CD4-positive, alpha-beta T cell treated with Interleukin-6 at 100 ng/mL for 8 hours (primary cell): ENCODE measurements at places on chromosomes 7 and 10.

DNA sequence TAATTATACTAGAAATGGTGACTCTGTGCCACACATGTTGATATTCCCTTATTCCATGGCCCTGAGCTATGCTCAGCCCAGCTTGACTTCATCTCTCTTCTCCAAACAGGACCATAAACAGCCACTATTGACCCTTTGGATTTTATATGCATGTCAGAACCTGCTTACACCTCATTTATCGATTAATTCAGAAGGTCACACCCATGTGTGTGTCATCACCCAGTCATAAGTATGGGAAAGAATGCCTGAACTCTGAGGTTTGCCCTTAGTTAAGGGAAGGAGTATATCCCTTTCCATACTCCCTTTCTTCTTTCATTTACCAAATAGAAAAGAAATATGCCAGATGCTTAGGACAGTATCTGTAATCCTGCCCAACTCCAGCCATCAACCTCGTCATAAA is 602.3 kb downstream of the SORCS3 start:
- no peak for DNase-seq

DNA sequence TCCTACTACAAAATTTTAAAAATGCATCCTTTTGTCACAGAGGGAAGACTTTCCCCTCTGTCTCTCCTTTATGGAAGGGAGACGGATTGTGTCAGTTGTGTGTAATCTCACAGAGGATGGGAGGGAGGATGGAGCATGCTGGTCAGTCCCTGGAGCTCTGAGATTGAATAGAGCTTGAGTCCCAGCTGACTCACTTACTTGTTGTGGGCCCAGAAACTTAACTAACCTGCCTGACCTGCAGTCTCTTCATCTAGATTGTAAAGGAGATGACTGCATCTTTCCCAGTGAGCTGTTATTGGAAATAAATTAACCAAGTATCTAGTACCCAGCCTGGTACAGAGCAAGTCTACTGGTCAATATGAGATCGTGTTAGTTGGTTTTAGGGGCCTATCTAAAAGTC is 77.9 kb upstream of the ADO start:
- DNase-seq, result no peak

DNA sequence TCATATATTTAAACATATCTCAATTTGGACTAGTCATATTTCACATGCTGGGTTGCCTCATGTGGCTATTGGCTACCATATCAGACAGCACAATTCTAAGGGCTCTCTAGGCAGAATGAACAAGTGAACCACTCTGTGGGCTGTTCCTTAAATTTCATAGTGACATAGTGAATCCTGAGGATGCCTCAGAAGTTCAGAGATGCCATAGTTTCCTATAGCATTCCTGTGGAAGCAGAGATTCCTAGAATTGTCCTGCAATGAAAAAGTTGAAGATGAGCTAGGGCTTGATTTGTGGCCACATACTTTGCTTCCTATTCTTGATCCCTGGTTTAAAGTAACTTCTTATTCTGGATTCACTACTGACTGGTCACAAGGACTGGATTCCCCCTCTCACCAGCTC is 35.6 kb downstream of the MKX start:
- DNase-seq, result no peak

- DNase-seq, result no peak
Measured at GRCh38 chr10:88557658-88558057, 25.5 kb downstream of the RNLS start.

GRCh38 chr7:135147341-135147898 is 452 bp upstream of the TMEM140 start:
- peak; percentile 37 for DNase-seq

DNA sequence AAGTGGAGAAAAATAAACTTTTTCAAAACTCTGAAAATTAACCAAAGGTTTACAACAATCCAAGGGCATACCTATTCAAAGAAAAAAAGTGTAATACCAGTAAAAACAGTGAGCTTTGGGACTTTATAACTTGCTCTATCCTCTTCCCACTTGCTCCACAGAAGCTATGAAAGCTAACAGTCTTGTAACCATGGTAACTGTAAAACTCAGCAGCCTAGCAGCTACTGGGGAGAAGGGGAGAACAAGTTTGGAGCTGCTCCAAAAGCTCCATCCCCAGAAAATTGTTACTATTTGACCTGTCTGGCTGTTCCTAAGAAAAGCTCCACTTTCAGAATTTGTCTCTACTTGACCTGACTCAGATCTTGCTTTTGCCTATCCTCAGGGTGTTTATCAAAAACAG is 191.5 kb downstream of the OTUD1 start:
- no peak for DNase-seq

- no peak for DNase-seq
Measured at GRCh38 chr7:149633976-149634945, 136.7 kb upstream of the ZNF746 start.

DNA sequence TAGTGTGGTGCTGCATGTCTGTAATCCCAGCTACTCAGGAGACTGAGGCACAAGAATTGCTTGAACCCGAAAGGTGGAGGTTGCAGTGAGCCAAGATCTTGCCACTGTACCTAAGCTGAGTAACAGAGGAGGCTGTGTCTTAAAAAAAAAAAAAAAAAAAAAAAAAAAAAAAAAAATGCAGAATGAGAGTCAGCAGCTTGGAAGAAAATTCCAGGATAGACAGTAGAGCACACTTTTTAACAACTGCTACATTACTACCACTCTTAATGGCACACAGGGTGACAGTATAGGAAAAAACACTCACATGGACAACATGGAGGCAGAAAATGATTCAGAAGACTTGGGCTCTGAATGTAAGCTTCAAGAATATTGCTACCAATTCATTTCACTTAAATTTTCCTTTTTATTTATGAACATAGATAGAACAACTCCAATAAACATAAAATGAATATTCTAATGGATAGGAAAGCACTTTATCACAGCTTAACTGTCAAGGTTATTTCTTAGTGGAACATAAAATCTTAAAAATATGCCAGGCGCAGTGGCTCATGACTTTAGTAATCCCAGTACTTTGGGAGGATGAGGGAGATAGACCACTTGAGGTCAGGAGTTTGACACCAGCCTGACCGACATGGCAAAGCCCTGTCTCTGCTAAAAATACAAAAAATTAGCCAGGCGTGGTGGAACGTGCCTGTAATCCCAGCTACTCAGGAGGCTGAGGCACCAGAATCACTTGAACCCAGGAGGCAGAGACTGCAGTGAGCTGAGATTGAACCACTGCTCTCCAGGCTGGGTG is 31.5 kb downstream of the CHCHD3 start:
- no peak for DNase-seq

DNA sequence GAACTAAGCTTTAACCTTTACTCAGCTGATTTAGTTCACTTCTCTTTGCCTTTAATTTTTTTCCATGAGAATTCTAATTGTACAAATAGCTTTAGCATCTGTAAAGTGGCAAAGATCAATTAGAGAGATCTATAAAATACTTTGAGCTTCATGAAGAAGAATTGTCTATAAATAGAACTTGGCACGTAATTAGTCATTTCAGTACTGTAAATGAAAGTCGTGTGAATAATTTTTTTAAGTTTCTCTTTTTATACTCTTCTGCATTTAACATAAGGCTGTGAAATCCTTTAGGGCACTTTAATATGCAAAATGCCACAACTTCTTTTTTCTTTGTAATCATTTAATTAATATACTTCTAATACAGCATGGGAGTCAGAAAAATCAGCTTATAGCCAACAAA is 177.8 kb downstream of the CSTF2T start:
- DNase-seq, result no peak

DNA sequence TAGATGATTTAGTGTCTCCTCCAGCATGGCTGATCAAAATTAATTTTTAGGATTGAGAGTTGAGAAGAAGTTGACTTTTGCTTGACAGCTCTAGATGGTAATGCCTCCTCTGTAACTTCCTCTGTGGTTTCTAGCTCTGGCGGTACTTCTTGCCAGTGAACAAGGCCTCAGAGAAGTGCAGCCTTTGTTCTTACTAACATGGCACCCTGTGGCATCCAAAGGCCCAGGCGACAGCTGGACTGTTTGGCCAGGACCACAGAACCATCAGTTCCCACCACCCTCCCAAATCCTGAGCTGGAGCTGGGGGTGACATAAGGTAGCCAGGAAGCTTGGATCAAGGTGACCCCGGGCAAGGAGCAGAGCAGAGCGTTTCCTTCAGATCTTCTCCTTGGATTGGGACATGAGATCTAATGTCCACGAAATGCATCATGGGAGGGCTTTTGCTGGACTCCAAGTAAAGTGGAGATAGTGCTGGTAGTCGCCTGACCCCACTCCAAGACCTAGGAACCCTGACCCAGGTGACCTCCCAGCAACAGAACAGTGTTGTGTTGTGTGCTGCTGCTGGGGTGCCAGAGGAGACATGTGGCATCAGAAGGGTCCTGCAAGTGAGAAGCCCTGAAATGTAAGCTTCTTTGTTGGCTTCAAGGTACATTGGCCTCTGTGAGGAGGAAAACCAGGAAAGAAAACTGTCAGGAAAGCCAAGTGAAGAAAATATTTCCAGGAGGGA is 41.8 kb downstream of the APBB1IP start:
- DNase-seq, result peak; percentile 64

GRCh38 chr7:91043924-91044645 is 220.1 kb upstream of the FZD1 start:
- no peak for DNase-seq

- no peak for DNase-seq
Measured at GRCh38 chr7:104482362-104483037, 154.1 kb downstream of the LHFPL3 start.

DNA sequence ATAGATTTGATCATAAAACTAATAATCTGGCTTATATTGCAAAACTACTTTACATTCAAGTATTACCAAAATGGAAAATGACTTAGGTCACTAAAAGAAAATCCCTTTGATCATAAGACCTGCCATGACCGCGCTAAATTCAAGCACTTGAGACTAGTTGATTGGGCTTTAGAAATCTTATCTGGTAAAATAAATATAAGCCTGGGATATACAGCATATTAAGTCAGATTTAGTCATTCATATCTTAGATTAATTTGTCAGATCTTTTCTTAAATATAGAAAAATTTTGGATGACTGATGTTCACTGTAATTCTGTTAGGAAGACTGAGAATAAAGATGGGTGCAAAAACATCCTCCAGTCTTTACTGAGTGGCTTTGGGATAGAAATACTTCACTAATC is 450.0 kb downstream of the HTR7 start:
- no peak for DNase-seq

DNA sequence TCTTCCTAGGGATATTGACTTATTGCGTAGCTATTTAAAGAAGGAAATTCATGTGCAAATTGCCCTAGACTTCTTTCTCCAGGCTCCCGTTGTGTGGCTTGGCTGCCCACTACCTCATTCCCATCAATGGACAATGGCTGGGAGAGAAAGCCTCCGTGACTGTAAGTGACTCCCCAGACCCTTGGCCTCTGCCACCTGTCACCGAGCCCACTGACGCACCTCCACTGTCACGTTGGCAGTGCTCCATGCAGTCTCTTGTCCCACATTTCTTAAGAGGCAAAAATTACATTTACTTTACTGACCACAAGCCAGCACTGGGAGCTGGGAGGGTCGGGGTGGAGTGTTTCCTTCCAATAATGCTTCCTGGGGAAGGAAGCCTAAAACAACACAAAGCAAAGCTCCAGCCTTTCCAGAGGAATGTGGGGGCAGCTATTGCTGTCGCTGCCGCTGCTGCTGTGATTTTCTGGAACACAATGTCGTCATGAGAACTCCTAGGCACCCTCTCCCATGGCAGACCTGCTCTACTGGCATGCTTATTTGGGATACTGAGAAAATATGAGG is 89.7 kb upstream of the STEAP1B start:
- no peak for DNase-seq

DNA sequence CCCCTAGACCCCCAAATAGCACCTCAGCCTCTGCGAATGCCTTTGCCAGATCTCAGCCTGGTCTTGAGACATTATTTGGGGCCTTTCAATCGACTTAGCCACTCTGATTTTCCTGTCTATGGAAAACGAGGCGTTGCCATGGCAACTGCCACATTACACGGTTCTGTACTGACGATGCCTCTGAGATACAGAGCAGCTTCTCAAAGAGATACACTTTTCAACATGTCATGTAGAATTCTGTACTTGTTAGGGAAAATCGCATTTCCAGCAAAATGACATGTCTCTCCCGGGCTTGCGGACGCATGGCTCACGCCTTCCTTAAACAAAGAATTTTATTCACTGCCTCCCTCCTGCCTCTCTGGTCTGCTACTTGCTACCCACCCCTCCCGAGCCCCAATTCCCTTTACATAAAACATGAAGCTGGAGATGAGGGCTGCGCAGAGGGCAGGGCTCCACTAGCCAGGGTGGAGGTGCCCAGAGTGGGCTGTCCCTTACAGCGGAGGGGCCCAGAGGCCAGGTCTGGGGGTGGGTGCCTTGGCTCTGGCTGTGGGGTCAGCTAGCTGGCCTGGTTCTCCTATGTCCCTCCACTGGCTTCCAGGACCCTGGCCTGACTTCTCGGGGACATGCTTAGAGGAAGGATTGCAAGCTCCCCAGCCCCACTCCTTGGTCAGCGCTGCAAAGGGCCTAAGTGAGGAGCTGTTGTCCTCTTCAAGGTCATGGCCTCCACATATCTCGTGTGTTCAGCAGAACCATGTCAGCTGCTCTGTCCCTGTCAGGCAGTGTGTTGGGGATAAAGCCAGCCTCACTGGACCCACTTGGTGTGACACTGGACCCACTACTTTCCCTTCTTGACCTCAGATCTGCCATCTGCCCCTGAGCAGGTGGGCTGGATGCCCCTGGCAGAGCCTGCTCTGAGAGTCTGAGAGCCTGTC is 342.5 kb downstream of the RPS24 start:
- no peak for DNase-seq

DNA sequence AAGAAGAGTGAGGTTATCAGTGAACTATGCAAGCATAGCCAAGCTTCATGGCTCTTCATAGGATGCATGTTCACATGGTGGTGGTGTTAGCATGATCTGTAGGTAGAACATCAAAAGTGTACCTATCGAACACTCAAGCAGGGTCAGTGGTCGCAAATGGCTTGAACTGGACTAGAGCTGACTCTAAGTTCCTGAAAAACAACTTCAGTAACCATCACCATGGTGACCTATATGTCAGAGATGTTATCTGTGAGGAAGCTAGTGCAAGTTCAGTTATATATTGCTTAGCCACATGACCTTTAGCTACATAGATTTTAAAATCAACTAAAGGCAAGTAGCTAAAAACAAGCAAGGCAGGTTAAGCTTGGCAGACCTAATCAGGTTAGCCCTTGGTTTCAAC is 163.1 kb upstream of the AGR3 start:
- DNase-seq, result no peak

DNA sequence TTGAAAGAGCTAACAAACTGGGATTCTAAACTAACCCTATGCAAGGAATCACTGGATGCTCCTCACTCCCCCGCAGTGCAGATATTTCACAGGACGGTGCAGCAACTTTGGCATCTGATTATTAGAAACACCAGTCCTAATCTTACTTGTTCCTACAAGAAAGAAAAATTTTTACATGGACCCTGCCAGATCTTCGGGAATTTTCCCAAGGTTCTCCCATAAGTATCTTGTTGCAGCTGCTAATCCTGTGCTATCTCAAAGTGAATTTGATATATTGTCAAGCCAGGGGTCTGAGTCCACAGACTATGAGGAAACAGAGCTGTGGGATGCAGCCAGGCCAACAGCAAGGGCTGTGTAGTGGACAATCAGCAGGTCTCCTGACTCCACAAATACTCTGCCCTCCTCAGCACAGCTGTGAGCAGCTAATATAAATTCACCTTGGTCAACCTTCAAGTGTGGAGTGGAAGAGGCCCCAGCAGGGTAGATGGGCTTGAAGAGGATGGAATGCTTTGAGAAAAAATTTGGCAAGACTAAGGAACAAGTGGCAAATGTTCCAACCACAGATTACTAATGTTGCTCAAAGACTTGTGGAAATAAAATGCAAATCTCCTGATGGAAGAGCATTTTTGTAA is 25.6 kb downstream of the VSTM4 start:
- no peak for DNase-seq
